Adrenal gland (tissue), 19 donors: ENCODE measurements at places on chromosomes 7 and 10. TPM values are rescaled to one million over a fixed set of nuclear protein-coding genes. Genes with fewer than 3 reads are reported as not detected.
A peak's percentile ranks its signal among the peaks of the same experiment; 100 is the strongest.

Gene FEZF1
- not detected for total RNA-seq

DNA sequence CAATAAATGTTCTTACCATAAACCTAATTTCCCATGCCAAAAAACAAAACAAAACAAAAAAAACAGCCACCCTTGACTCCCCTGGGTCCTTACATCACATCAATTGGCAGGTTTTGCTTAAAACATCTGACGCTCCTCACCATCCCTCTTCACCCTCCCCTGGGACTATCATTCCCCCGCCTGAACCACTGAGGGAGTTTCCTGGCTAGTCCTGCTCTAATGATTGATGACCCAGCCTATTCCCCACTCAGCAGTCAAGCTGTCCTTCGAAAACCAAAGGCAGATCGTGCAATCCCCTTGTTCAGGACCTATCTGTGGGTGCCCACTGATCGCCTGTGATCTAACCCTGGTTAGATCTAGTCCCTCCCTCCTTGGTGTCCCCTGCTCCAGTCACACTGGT lies 11.2 kb upstream of the FRMPD2 start:
- no peaks in the 10 kb centered on the region for H3K27me3 ChIP-seq
- no peak for DNase-seq
- no peak overlapping the region for H3K4me3 ChIP-seq
- H3K4me1 ChIP-seq = no peaks in the 10 kb centered on the region
- no peaks in the 10 kb centered on the region for H3K36me3 ChIP-seq
- no peak overlapping the region for H3K27ac ChIP-seq

DNA sequence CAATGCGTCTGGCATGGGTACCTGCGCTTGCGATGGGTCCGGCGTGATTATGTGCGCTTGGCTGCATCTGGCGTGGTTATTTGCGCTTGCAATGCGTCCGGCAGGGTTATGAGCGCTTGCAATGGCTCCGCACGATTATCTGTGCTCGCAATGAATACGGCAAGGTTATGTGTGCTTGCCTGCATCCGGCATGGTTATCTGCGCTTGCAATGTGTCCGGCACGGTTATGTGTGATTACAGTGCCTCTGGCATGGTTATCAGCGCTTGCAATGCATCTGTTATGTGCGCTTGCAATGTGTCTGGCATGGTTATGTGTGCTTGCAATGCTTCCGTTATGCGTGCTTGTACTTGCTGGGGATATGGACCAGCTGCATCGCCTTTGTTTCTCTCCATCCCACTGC lies 37.7 kb downstream of the RBAK start:
- no peaks in the 10 kb centered on the region for H3K4me1 ChIP-seq
- no peaks in the 10 kb centered on the region for H3K36me3 ChIP-seq
- no peak overlapping the region for H3K27ac ChIP-seq

DNA sequence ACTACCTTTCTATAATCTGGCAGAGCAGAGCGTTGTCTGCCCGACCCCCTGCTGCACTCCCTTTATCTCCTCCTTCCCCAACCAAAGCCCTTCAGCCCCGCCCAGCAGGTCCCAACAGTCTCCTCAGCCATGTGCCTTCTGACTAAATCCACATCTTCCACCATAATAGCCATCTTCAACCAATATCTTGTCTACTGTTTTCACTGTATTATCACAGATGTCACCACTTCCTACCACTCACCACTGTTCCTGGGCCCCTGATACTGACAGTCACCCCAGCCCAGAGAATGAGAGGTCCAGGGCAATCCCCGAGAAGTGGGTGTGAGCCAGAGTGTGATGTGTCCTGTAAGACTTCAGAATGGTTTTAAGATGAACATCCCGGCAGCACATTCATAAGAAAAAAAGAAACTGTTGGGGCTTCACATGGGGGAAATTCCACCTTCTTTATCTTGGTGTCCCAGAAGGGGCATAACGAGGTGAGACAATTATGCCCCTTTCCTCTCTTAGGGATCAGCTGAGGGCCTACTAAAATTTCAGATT lies 25.3 kb downstream of the CCDC6 start:
- no peak for DNase-seq
- no peaks in the 10 kb centered on the region for H3K27me3 ChIP-seq
- no peak overlapping the region for H3K27ac ChIP-seq
- peaks cover 31% of the 10 kb centered on the region for H3K4me1 ChIP-seq
- H3K36me3 ChIP-seq = no peaks in the 10 kb centered on the region
- no peak overlapping the region for H3K4me3 ChIP-seq

- peak overlapping the region; percentile 56 for H3K27ac ChIP-seq
- H3K4me1 ChIP-seq = no peaks in the 10 kb centered on the region
- DNase-seq = no peak
- H3K36me3 ChIP-seq = no peaks in the 10 kb centered on the region
These were observed 109.9 kb upstream of the EFCAB10 start for GRCh38 chr7:105691082-105691679.

DNA sequence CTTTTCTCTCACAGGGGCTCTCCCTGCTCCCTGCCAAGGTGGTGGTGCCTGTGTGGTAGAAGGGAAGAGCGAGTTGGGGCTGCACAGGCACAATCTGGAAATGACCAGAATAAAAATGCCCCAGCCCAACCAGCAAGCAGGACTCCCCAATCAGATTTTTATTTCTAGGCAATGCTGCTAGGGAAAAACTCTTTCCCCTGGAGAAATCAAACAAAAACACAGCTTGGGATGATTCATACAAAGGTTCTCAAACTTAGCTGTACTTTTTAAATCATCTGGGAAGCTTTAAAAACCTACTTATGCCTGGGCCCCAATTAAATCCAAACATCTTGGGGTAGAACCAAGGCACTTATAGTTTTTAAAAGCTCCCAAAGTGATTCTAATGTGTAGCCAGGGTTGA lies 243.2 kb downstream of the HTR7 start:
- no peak overlapping the region for H3K4me3 ChIP-seq
- no peak for DNase-seq
- H3K36me3 ChIP-seq = no peaks in the 10 kb centered on the region
- H3K4me1 ChIP-seq = no peaks in the 10 kb centered on the region
